ENCODE measurements at places on chromosomes 1 and 21.

DNA sequence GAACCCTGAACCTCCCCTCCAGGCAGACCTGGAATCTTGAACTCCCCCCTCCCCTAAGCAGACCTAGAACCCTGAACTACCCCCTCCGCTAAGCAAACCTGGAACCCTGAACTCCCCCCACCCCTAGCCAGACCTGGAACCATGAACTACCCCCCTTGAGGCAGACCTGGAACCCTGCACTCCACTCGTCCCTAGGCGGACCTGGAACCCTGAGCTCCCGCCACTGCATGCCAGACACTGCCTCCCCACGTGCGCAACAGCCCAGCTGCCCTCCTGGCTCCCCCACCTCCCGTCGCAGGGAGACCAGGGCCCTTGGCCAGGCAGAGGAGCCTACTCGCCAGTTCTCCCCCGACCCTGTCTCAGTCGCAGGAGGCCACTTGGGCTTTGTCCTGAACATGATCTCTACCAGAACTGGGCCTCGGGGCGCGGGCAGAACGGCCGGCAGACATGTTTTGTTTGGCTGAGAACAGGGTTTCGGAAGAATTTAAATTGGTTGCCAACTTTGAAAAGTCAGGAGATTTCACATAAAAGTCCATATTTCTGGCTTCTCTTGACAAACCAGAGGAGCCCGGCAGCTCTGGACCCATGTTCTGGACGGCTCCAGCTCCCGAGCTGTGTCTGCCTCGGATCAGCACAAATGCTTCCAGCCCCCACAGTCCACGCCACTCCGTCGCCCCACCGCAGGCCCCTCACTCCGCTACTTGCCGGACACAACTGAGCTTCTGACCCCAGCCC is 9.2 kb upstream of the PLEKHG5 start:
- DNase-seq, result no peak

GRCh38 chr1:159700312-159700711 is 14.1 kb downstream of the CRP start:
- no peak for DNase-seq

- no peak for DNase-seq
These were observed 12.4 kb downstream of the RNF220 start for GRCh38 chr1:44417351-44418021.

DNA sequence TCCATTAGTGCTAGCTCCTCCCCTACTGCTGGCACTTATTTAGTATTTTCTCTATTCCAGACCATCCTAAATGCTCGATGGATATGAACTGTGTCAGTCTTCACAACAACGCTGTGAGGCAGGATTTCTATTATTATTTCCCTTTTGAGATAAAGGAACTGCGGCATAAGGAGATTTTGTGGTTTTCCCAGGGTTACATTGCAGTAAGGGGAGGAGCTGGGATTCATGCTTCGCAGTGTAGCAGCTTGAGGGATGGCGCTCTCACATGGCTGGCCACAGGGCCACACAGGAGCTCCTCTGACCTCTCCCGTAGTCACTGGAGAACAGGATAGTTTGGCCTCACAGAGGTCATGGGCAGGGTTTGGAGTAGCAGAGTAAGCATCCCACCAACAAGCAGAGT is 116.9 kb downstream of the BEND5 start:
- no peak for DNase-seq

- no peak for DNase-seq
These were observed 21.0 kb downstream of the SLC37A1 start for GRCh38 chr21:42534421-42535378.

DNA sequence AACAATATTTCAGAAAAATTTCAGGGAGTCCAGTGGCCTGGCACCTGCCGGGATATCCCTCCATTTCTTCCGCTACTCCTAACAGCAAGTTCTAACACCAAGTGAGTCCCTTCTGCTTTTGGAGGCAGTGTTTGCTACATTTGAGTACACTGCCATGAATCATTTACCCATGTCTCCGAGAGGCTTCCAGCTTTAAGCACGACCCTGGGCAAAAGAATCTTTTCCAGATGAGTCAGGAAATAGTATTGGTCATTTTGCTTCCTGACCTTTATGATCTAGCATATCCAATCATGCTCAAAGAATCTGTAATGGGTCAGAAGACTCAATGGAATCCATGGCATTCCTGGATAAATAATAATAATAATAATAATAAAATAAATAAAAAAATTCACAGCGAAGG is 60.7 kb upstream of the FMN2 start:
- no peak for DNase-seq

DNA sequence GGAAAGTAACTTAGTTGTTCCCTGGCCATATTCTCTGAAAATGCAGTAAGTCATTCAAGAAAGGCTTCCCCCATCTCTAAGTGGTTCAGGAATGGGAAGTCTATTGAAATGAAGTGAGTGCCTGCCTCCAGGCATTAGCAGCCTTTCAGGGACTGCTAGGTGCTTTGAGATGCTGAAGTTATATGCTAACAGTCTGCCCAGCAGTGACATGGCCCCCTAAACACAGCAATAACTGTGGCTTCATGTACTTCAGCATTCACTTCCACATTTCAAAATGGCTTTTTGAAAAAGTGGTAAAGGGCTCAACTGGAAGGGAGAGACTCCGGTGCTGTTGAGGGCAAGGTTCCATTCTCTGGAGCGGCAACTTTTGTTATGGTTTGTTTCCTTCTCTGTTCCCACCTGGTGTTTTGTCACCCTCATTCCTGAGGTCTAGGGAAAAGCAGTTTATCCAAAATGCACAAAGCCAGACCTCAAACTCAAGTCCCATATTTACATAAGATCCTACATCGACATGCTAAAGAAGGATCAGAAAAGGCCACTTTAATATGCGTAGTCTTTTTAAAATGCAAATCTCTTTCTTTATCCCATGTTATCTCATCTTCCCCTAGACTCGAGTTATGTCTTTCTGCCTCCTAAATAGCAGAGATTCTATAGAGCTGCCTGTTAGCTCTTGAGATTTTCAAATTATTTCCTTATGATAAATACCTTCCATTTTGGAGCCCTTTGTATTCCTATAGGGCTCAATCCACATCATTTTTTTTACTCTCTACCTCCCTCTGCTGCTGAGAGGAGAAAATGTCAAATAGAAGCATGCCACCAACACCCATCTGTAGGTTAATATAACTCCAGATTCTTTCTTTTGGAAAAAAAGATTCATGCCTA is 34.2 kb upstream of the LRRC8C start:
- DNase-seq, result no peak

GRCh38 chr1:182303778-182304177 is 87.8 kb downstream of the GLUL start:
- no peak for DNase-seq

DNA sequence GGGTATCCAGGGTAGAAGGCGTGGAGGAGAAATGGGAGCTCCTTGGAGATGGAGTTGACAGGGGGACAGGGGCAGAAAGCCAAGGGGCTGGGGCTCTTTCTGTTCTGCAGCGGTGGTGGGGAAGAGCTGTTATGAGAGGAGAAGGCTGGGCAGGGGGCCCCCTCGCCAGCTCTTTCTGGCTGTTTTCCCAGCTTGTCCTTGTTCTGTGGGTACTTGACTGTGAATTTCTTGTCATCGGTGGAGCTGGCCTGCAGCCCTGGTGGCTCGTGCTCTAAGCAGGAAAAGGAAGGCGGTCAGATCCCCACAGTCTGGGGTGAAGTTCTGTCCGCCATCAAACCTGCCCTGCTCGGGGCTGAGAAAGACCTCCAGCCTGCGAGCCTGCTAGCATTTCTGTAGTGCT is 7.6 kb downstream of the ZNF683 start:
- DNase-seq, result no peak

DNA sequence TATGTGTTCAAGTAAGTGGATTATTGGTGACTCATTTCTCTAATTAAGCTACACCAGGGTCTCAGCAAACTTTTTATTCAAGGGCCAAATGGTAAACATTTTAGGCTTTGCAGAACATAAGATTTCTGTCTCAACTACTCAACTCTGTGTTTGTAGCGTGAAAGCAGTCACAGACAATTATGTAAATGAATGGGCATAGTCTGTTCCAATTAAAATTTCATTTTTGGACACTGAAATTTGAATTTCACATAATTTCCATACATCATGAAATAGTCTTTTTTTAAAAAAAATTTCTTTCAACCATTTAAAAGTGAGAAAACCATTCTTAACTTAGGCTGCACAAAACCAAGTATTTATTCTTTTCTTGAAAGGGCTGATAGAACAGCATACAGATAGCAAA is 50.1 kb downstream of the IL23R start:
- no peak for DNase-seq
